ENCODE measurements at places on chromosomes 3 and 15.

GRCh38 chr3:126837773-126838172 is 133.7 kb downstream of the CHCHD6 start:
- no peaks in the 10 kb centered on the region for H3K36me3 ChIP-seq
- H3K27ac ChIP-seq: no peak overlapping the region
- no peak overlapping the region for H3K4me3 ChIP-seq
- no peaks in the 10 kb centered on the region for H3K27me3 ChIP-seq
- no peaks in the 10 kb centered on the region for H3K4me1 ChIP-seq

DNA sequence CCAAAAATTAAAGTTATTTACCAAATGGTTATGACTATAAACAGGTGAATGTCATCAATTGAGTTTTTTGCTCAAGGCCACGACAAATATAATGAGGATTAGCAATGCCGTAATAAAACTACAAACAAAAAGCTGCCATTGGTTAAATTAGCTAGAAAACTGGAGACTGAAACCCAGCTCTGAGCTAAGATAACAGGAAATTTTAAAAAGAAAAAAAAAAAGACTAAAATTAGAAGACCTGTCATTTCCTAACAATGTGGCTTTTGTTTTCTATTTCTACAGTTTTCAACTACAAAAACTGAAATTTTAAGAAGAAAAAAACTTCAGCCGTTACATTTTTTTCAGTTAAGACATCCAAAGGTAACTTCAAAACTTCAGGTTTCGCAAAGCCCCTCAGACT is 9.7 kb downstream of the SLC12A6 start:
- H3K4me1 ChIP-seq: no peaks in the 10 kb centered on the region
- no peak overlapping the region for H3K27ac ChIP-seq
- no peaks in the 10 kb centered on the region for H3K27me3 ChIP-seq
- no peak overlapping the region for H3K4me3 ChIP-seq

GRCh38 chr3:176584413-176585176 is 612.7 kb downstream of the TBL1XR1 start:
- no peaks in the 10 kb centered on the region for H3K4me1 ChIP-seq
- H3K27ac ChIP-seq: no peak overlapping the region
- no peaks in the 10 kb centered on the region for H3K36me3 ChIP-seq
- no peak overlapping the region for H3K4me3 ChIP-seq
- no peaks in the 10 kb centered on the region for H3K27me3 ChIP-seq
- DNase-seq: no peak

DNA sequence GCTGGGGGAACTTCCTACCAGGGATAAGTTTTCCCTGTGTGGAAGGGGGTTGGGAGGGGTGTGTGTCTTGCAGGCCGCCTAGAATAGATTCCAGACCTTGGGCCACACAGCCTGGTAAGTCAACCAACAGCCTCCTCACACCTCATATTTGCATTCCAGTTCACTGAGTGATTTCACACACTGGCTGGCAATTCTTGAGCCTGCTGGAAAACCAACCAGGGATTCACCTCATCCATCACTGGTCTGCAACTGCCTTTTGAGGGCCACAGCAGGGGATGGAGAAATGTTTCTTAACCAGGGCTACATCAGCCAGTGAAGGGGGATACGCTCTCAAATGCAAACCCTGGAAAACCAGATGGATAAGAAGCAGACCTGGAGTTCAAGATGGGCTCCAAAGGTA is 2.0 kb downstream of the FSTL1 start:
- DNase-seq: no peak
- H3K27ac ChIP-seq: 0 out of 2 replicates have a peak overlapping the region, but pooled peaks have one; percentile 0
- peak overlapping the region; percentile 37 for H3K4me3 ChIP-seq
- peaks cover 18% of the 10 kb centered on the region for H3K4me1 ChIP-seq
- H3K36me3 ChIP-seq: no peaks in the 10 kb centered on the region
- H3K27me3 ChIP-seq: no peaks in the 10 kb centered on the region

DNA sequence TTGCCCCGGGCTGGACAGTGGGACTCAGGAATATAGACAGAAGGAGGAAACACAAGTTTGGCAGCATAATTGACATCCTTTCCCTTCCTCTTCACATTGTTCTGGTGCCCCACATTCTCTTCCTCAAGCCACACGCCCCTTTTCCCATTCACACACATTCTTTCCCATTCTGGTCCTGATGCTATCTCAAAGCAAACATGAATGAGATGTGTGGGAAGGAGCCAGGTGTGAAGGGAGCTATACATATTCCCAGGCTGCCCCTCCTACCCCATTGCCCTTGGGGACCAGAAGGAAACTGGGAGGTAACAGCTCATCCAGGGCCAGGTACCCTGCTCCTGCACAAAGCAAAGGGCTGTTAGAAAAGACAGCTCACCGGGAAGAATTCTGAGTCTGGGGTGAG is 23.4 kb upstream of the CLK3 start:
- no peak overlapping the region for H3K4me3 ChIP-seq
- no peaks in the 10 kb centered on the region for H3K27me3 ChIP-seq
- peaks cover 36% of the 10 kb centered on the region for H3K36me3 ChIP-seq
- H3K27ac ChIP-seq: no peak overlapping the region

DNA sequence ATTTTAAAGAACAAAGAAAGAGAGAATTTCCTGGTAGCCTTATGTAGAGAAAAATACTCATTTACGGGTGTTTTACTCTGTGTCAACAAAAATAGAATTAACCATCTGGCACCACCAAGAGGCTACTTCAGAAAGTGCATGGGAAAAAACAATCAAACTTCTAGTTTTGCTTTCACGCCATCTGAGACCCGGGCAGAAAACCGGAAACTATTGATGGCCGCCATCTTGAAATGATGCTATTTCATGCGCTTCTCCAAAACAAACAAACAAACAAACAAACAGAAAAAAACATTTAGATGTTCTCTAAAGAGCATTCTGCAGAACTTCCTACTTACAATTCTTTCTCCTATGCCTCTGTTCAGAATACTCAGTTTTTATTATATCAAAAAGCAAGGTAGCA is 49.4 kb upstream of the SYNPR start:
- peaks cover 7% of the 10 kb centered on the region for H3K4me1 ChIP-seq
- DNase-seq: no peak
- H3K36me3 ChIP-seq: no peaks in the 10 kb centered on the region
- no peaks in the 10 kb centered on the region for H3K27me3 ChIP-seq

DNA sequence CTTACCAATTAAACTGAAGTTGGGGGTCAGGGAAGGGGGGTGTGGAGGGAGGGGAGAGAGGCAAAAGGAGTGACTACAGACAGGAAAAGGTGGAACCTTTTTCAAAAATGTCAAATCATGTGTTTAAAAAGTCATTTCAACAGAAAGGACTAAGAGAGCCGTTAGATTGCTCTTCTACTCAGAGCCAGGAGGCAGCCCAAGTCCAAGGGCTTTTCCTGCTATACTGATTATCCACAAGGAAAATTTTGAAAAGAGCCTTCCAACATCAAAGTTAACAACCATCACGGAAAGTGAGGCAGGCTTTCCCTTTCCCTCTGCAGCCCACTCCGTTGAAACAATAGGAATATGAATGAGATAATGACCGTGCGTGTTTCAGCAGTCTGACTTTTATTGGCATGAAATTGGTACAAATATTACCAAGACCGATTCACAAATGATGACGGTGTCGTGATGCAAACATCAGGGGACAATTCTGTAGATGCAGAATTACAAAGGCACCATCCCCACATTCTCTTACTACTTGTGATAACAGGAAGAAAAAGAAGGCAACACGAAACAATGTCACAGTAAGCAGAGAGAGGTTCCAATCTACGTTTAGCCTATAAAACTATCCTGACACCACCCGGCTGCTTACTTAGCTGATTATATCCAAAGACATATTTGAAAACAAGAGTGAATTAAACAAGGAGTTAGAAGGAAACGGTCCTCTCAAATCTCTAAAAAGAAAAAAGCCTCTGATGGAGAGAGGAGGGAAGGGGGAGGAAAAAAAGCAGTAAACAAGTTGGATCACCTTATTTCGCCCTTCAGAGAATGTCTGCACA is 453.7 kb downstream of the FOXP1 start:
- H3K36me3 ChIP-seq: no peaks in the 10 kb centered on the region
- H3K4me3 ChIP-seq: peak overlapping the region; percentile 42
- H3K27ac ChIP-seq: 0 out of 2 replicates have a peak overlapping the region, but pooled peaks have one; percentile 21

DNA sequence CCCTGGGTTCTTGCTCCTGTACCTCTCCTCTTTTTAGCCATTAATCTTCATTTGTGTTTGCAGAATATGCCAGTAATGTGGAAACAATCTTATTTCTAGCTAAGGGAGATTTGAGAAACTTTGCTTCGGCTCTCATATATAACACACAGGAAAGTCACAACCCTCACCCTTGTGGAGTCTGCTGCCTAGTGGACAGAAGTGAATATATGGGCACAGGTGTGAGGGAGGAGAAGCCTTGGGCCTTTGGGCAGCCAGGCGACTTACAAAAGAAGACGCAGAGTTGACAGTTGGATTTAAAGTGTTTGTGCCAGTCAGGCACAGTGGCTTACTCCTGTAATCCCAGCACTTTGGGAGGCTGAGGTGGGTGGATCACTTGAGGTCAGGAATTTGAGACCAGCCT is 181.8 kb upstream of the TBL1XR1 start:
- H3K27ac ChIP-seq: no peak overlapping the region
- no peak overlapping the region for H3K4me3 ChIP-seq
- DNase-seq: no peak
- no peaks in the 10 kb centered on the region for H3K27me3 ChIP-seq
- H3K4me1 ChIP-seq: no peaks in the 10 kb centered on the region

DNA sequence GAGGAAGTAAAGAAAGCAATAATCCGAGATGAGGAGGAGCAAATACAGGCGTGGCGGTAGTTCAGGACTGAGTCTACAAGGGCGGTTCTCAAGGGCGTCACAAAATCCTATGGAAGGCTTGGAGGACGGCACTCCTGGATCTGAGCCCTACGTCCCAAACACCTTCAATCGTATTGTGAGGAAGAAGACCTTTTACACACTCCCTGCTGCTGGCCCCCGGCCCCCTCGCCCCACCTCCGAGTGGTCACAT is 747 bp downstream of the PLD1 start:
- H3K36me3 ChIP-seq: no peaks in the 10 kb centered on the region
- H3K27me3 ChIP-seq: peaks cover 29% of the 10 kb centered on the region
- H3K4me1 ChIP-seq: no peaks in the 10 kb centered on the region
- DNase-seq: no peak
- no peak overlapping the region for H3K27ac ChIP-seq

DNA sequence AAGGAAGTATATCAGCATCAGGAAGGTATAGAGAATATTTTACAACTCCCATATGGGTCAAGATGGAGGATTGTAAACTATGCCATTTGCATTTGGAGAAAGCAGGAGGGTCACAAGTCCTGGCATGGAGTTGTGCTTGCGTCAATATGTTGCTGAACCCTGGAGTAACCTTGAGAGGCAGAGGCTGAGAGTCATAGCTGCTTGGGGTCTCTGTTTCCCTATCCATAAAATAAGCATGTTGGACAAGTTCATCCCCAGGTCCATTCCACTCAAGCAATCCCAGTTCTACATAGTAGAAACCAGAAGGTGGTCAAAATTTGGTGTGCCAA is 273.6 kb downstream of the MECOM start:
- H3K4me3 ChIP-seq: no peak overlapping the region
- H3K27ac ChIP-seq: no peak overlapping the region
- DNase-seq: no peak

GRCh38 chr15:96353930-96354730 is 23.6 kb downstream of the NR2F2 start:
- no peak for DNase-seq
- H3K27me3 ChIP-seq: peaks cover 100% of the 10 kb centered on the region
- H3K27ac ChIP-seq: no peak overlapping the region

GRCh38 chr15:74261041-74261440 is 24.9 kb downstream of the CCDC33 start:
- no peak overlapping the region for H3K27ac ChIP-seq
- no peak overlapping the region for H3K4me3 ChIP-seq
- no peaks in the 10 kb centered on the region for H3K36me3 ChIP-seq
- no peak for DNase-seq

DNA sequence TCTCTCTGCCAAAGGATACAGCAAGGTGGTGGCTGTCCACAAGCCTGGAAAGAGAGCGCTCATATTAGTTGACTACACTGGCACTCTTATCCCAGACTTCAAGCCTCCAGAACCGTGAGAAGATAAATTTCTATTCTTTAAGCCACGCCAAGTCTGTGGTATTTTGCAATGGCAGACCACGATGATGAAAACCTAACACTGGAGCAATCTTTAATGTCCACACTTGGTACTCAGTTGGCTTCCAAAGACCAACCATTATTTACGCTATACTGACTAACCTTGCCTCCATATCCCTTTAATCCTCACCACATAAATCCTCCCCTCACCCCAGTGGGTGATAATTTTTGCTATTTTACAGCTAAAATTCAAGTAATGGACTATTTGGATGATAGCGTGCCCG is 16.9 kb upstream of the LACTB start:
- no peaks in the 10 kb centered on the region for H3K36me3 ChIP-seq
- H3K4me1 ChIP-seq: no peaks in the 10 kb centered on the region
- H3K27me3 ChIP-seq: no peaks in the 10 kb centered on the region
- H3K4me3 ChIP-seq: no peak overlapping the region
- H3K27ac ChIP-seq: no peak overlapping the region
- no peak for DNase-seq

DNA sequence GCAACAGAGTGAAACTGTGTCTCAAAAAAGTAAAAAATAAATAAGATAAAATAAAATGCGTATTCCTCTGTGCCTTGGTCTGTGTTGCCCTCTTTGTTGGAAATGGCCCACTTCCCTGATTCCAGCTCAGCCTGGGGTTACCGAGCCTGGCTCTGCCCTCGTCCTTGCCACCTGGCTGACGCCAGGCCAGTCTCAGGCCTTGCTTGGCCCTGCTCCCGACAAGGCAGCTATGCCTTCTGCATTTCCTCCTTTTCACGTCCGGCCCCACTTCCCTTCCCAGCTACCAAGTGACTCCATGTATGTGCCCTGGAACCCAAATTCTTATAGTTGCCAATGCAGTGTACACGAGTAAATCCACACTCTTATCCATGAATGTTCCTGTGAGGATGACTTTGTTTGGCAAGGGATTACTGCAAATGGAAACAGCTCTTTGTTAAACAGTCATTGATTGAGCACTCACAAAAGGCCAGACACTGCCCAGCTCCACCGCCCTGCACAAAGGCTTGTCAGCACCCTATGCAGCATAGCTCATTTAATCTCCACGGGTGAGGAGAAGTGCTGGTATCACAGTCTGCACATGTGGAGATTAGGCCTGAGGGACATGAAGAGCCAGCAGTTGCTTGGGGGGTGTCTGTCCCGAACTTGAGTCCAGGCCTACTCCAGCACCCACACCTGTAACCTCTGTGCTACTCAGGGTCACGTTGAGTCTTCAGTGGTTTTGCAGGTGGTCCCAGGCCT is 25.1 kb downstream of the SPSB4 start:
- no peaks in the 10 kb centered on the region for H3K36me3 ChIP-seq
- peaks cover 64% of the 10 kb centered on the region for H3K4me1 ChIP-seq
- DNase-seq: no peak
- no peak overlapping the region for H3K4me3 ChIP-seq
- H3K27ac ChIP-seq: no peak overlapping the region

- no peak overlapping the region for H3K4me3 ChIP-seq
- H3K27ac ChIP-seq: no peak overlapping the region
- DNase-seq: no peak
- no peaks in the 10 kb centered on the region for H3K27me3 ChIP-seq
- H3K4me1 ChIP-seq: no peaks in the 10 kb centered on the region
- no peaks in the 10 kb centered on the region for H3K36me3 ChIP-seq
Measured at GRCh38 chr3:46089237-46090011, 62.1 kb upstream of the XCR1 start.

GRCh38 chr3:154872074-154872473 is 208.0 kb upstream of the MME start:
- H3K27me3 ChIP-seq: no peaks in the 10 kb centered on the region
- no peak overlapping the region for H3K4me3 ChIP-seq
- no peak overlapping the region for H3K27ac ChIP-seq
- H3K4me1 ChIP-seq: no peaks in the 10 kb centered on the region

Measured in H1 (cell line).